ENCODE measurements at places on chromosomes 7 and 10.

DNA sequence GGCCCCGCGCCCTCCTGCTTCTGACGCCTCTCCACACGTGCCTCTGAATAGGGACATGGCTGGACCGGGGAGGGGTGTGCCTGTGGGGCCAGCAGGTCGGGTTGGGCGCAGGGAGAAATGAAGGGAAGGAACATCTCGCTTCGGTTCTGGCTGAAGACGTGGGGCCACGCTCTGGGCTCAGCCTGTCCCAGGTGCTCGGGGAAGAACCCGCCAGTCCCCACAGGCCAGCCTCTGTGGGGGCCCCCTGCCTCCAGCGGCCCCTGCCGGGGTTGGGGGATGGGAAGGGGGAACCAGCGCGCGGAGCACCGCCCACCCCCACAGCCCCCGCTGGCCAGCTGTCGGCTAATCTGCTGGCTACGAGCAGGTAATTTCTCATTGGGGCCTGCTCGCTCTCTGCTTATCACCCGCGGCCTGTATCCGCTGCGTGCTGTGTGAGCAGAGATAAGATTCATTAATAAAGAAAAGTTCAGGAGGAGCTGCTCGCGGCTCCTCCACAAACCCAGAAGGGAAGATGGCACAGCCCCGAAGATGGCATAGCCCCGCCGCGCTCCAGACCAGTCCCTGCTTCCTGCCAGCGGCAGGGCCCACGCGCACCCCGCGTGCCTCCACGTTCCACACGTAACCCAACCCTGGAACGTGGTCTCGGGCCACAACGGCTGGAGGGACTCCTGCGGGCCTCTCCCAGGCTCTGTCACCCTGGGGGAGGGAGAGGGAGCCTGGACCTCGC lies 186.2 kb downstream of the ELFN1 start:
- no peak for DNase-seq

DNA sequence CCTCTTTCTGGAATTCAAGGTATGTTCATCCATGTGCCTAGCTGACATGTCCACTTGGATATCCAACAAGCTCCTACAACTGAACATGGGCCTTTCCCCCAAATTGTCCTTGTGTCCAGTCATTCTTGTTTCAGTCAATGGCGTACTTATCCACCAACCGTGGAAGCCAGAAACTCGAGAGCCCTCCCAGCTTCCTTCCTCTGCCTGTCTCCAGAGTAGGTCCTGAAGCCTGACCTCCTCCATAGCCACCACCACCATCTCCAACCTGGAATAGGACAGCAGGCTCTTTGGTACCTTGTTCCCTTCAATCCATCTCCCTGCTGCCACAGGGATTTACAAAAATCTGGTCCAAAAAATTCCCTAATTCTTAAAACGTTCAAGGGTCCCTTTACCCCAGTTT lies 305.1 kb downstream of the RPS24 start:
- no peak for DNase-seq

DNA sequence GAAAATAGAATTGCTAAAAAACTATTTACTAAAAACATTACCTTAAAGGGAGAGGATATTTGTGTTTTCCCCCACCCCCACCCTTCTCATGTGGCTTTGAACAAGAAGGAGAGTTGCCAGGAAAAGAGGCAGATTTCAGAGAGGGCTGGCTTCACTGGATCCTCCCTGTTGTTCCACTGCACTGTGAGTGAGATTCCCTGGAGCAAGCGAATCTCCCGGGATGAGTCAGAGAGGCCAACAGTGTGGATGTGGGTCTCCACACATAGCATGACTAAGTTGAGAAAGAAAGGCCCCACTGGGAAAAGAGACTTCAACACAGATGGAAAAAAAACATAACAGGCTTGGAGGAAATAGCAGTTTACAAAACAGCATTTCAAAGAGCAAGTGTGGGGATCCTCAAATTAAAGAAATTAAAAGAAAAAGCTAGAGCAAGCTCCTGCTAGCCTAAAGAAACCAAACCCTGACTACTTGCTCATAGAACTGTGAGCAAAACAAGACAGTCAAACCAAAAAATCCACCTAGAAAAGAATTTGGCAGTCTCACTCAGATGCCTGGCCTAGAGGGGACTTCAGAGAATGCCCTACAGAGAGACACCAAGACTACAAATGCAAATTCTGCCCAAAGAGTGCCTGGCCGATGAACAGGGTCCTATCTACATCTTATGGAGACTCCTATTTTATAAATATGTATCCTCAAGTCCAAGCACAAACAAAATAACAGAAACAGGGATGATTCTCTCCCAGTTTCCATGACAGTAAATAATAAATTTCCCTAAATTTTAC lies 3.4 kb downstream of the CAV1 start:
- peak; percentile 97 for DNase-seq

DNA sequence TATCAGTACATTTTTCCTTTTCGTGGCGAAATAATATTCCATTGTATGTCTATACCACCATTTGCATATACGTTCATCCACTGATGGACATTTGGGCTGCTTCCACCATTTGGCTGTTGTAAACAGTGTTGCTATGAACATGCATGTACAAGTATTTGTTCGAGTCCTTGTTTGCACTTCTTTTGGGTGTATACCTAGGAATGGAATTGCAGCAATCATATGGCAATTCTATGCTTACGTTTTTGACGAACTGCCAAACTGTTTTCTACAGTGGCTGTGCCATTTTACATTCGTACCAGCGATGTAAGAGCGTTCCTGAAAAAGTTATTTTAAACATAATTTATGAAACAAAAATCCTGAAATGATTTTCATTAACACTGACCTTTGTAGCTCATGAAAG lies 79.5 kb downstream of the HIPK2 start:
- DNase-seq, result no peak

DNA sequence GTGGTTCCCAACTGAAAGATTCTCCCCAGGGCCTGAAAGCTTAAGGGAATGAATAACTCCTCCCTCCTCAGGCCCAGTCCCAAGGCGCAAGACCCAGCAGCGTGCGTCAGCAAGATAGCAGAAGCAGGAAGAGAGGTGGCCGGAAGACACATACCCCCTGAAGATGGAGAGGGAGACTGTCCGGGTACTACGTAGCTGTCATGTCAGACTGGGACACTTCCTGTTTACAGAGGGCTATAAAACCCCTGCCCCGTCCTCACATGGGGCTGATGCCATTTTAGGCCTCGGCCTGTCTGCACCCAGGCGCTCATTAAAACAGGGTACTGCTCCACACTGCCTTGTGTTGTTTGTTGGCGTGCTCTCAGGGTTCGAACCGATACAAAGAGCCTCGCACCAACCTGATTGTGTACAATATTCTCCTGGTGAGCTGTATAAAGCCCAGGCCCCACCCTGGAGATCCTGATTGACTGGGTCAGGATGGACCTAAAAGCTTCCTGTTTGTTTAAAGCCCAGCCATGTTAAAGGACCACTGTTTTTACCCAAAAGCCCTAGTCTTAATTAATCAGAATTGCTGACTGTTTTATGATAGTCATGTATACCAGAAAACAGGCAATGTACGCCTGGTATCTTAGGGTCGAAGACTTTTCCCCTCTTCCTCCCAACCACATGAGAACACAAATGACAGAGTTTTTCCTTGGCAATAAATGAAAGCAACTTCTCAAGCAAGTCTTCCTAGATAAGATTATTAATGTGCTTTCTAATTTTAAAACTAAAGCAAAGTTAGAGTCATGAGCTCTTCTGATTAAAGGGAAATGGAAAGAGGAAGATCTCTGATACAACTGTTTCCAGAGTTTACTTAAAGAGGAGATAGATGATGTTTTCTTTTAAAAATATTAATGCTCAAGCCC lies 251.5 kb downstream of the DOCK4 start:
- no peak for DNase-seq

GRCh38 chr10:132961787-132962622 lies 19.6 kb upstream of the CFAP46 start:
- DNase-seq, result peak; percentile 67

DNA sequence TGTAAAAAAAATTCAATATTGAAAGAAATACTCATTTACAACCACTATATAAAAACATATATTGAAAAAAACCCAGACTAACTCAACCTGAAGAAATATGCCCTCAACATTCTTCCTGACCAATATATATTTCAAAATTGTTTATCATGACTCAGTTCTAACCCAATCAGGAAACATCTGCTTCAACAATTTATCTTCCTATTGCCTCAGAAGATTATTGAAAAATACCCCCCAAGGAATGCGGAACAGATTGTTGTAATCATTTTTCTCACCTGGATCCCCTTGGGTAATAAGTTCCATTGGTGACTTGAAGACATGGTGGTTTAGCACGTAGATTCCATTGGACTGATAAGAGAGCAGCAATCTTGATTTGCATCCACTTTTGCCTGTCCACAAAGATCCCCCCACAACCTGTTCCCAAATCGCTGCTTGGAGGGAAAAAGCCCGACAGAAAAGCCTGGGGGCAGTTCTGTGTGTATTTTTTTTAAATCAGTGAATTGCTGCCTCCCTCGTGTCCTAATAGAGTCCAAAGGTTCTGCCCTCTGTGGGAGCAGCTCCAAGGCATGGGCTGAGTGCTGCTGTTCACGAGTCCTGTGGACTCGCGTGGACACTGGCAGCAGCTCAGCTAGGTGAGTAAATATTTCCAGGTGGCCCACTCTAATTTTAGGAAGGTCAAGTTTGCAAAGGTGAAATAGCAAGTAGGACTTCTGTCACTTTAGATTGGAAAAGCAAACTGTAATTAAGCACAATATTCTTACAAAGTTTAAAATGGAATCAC lies 5.9 kb upstream of the INHBA start:
- no peak for DNase-seq

DNA sequence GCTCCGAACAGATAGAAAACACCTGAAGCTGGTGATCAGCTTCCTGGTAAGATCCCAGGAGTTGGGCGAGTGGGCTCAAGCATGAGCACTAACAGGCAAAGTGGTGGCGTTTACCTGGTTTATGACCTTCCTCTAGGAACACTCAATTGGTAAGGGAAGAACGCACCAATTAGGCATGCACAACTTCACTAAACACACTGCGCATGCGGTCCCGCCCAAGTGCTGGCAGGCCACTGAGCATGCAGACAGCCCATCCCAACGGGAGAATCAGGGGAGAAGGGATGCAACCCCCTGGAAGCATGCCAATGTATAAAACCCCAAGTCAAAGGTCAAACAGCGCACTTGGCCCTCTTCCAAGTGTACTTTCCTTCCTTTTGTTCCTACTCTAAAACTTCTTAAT lies 70.4 kb downstream of the LYZL2 start:
- no peak for DNase-seq

DNA sequence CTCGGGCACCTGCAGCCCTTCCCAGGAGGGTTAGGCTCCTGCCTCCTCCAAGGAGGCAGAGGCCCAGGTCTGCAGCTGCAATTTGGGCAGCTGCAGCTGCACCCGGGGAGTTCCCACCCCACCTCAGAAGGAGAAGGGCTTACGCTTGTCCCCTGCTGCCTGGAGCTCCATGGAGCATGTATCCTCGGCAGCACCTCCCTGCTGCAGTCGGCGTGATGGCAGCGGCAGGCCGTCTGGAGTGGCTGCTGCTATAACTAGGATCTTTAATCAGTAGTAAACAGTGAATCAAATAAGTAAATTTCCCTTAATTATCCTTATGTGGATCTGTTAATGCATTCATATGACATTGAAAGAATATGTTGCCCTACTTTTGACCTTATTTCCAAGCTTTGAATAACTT lies 167.0 kb downstream of the PON1 start:
- DNase-seq, result no peak

DNA sequence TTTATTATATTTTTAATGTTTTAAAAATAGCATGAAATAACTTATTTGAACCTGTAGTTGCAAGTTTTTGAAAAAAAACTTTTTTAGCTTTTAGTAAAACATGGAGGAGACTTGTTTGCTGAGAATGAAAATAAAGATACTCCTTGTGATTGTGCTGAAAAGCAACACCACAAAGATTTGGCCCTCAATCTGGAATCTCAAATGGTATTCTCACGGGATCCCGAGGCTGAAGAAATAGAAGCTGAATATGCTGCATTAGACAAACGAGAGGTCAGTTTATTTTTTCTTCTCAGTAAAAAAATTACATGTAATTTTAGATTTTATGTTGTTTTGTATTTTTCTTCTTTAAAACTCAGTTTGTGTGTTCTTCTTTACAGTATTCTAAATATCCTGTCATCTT lies 73.5 kb downstream of the ANKIB1 start:
- DNase-seq, result no peak

DNA sequence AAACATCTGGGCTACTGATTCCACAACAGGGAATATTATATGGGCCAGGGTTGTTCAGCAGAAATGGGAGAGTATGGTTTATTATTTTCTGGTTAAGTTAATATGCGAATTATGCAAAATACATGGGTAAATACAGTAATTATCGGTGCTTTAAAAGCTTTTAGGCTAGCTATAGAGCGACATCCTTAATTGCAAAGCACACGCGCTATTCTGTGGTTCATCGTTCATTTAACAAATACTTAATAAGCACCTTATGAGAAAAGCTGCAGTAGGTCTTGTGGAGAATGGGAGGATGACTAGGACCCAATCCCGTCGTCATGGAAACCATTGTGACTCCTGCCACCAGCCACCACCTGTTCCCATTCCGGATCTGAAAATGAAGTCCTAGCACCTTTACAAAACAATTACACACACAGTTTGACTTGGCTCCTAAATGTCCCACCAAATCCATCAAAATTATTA lies 623 bp upstream of the CEP41 start:
- DNase-seq, result no peak

DNA sequence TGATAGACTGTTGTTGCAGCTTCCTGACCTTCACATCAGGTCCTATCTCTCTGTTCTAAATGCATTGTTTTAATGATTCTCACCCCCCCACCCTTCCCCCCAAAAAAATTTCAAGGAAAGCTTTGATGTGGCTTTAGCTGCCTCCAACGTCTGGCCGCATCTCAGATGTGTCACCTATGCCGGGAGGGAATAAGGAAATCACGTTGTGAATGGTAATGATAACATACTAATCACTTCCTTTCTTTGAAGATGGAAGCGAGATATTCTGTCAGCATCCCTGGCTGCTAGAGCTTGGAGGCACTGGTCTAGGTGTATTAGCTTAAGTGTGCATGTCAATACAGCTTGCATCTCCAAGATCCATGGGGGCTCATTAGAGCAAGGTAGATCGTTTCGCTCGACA lies 89.6 kb downstream of the VTI1A start:
- no peak for DNase-seq

GRCh38 chr10:6795541-6795940 lies 215.5 kb upstream of the PRKCQ start:
- no peak for DNase-seq

GRCh38 chr7:66928388-66928787 lies 7.4 kb downstream of the TMEM248 start:
- peak; percentile 6 for DNase-seq

DNA sequence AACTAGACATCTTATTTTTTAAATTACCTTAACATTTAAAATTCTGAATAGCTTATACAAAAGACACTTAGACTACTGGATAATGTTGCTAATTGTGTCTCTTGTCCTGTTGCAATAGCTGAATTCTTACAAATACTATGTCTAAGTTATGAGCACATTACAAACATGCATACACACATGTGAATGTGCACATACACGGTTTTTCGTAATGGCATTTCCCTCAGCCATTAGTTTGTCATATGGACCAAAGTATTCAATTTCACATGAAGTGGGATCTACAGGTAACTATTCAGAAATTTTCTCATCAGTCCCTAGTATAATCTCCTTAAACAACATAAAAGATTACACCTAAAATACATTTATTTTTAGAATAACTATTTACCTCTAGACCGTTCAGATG lies 178.6 kb upstream of the BET1 start:
- DNase-seq, result peak; percentile 41

GRCh38 chr10:81414038-81414437 lies 461.0 kb upstream of the NRG3 start:
- no peak for DNase-seq

Data from fibroblast of gingiva (primary cell).